ENCODE measurements at places on chromosomes 1 and 21. TPM values are rescaled to one million over a fixed set of nuclear protein-coding genes. Genes with fewer than 3 reads are reported as not detected.

CCDC17 gene
- total RNA-seq, result 4.0 TPM

DEPDC1 gene
- total RNA-seq, result not detected

SYT2 gene
- under 0.01 TPM for total RNA-seq

TNNI3K gene
- total RNA-seq, result 9.7 TPM

SYNC gene
- total RNA-seq, result 71.5 TPM

GRCh38 chr1:152783095-152783494 lies 3.0 kb upstream of the LCE1E start:
- no peak for DNase-seq

DNA sequence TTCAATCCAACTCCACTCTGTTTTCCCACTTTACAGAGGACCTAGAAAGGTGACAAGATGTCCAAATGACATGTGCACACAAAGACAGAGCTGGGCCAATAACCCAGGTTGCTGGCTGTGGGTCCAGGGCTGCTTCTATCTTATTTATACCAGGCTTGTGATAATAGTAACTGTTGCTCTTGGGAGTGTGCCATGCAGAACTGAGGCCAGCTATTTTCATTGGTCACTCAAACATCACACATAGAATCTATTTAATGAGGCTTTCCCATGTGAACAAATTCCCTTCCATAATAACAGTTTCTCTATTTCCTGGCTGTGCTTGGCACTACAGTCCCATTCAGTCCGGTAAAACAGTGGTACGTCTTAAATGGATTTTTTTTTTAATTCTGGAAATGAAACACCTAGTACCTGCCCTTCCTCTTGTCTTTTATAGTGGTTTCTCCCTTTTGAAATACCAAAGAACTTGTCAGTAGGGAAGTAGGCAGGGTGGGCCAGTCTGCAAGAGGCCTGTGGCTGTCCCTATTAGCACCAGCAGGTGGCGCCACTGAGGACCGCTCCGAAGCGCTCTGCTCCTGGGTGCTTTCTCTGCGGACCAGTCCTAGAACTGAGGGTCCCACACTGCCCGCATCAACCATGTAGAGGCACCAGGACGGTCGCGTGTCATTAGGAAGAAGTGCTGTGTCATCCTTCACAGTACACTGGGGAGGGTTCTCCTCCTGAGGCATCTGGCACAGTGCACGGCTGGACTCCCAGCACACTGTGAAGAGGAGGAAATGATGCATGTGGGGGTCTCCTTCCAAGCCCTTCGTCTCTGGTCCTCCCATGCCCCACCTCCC lies 52.1 kb downstream of the GPR161 start:
- DNase-seq, result no peak

DNA sequence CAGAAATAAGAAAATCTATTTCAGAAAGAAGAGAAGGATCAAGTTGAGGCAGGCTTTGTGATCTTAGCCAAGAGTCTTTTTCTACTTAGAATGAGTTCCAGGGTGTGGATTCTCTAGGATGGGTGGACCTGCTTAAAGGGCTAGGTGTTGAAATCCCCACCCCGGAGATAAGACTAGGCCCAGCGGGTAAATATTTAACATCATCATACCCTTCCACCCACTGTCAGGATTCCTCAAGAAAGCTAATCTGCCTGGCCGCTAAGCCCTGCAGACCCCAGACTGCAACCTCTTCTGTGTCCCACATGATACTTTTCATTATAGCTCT lies 5.8 kb downstream of the IGSF9 start:
- no peak for DNase-seq

- DNase-seq, result no peak
Observed at GRCh38 chr1:111961773-111962565, 27.5 kb downstream of the KCND3 start.
